ENCODE measurements at places on chromosomes 2 and 18.

DNA sequence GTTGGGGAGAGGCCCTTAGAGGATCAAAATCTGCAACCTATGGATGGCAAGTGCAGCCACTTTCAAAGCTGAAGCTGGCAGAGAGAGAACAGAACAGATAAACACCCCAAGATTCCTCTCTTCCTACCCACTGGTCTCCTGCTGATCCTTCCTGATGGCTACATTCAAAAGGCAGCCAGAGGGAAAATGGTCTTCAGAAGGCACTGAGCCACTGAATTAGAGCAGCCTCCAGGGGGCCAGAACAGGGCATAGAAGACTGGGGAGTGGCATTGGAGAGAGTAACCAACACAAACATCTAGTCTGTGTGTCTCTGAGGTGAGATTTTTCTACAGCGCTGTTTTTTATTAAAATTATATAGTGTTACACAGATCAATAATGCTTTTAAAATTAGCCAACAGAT is 432.6 kb downstream of the PARD3B start:
- DNase-seq, result no peak

- no peak for DNase-seq
Observed at GRCh38 chr2:158828378-158829164, 33.5 kb downstream of the DAPL1 start.

GRCh38 chr2:176024083-176024482 is 22.0 kb upstream of the LNPK start:
- no peak for DNase-seq

GRCh38 chr2:73987109-73987947 is 2.6 kb downstream of the TET3 start:
- DNase-seq, result no peak

DNA sequence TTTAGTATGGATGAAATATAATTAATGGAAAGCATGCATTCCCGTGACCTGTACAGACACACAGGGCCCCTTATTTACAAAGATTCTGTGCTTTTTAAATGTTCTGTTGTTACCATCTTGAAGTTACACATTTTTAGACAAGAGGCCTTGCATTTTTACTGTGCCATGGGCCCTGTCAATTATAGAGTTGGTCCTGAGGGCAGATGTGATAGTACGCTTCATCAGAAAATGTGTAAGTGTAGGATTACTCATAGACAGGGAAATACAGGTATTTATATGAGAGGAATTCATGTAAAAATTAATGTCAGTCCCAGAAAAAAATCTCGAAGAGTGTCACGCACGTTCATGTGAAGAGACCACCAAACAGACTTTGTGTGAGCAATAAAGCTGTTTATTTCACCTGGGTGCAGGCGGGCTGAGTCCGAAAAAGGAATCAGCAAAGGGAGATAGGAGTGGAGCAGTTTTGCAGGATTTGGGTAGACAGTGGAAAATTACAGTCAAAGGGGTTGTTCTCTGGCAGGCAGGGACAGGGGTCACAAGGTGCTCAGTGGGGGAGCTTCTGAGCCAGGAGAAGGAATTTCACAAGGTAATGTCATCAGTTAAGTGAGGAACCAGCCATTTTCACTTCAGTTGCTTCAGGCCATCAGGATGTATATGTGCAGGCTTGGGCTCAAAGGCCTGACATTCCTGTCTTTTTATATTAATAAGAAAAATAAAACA is 12.2 kb upstream of the ALPK2 start:
- DNase-seq, result no peak

GRCh38 chr2:29697715-29698114 is 223.7 kb downstream of the ALK start:
- DNase-seq, result no peak

DNA sequence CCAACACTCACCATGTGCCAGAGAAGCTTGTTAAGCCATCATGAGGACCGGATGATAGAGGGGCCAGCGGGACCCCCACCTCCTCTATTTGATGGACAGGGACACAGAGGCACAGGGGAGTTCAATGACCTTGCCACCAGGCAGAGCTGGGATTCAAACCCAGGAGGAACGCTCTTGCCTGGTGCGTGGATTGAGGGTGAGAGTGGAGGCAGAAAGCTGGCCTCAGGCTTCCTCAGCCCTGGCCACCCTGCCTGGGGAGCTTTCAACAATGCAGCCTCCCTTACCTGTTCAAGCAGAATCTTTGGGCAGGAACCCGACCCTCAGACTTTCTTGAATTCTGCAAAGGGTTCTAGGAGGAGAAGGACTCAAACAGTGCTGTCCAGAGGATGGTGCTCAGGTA is 39.9 kb upstream of the MAL start:
- DNase-seq, result no peak

DNA sequence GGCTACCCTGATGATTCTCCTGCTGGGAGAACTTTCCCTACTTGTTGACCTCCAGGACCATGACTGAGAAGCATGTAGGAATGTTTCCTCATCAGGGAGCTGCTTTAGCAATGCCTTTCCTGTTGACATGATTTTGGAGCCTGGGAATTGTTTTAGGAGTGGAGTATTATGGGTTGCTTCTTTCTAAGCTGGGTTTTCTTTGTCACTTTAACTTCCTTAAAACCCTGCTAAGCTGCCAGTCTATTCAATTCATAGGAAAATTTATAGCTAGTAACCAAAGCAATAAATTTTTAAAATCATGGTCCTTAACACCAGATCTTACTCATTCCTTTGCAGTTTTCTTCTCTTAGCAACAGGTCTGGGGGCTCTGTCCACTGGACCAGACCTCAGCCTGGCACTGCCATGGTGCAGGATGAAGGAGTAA is 125.6 kb upstream of the TACR1 start:
- no peak for DNase-seq

DNA sequence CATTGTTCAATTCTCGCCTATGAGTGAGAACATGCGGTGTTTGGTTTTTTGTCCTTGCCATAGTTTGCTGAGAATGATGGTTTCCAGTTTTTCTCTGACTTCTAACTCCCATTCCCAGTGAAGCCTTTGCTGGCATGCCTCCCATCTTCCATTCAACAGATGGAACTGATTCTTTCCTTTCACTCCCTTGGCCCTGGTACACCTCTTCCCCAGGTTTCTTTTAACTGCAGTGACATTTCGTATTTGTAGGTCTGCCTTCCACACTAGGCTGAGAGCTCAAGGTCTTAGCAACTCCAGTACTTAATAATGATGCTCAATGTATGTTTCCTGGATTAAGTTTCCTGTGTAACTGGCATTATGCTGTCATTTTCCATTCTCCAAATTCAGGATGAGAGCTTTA is 48.5 kb downstream of the GAREM1 start:
- no peak for DNase-seq

- no peak for DNase-seq
Observed at GRCh38 chr18:3660739-3661515, 211.0 kb downstream of the TGIF1 start.

Measured in stimulated activated CD4-positive, alpha-beta T cell treated with anti-CD3 and anti-CD28 coated beads, Interleukin-4, amount 100 ng/mL, for 24 hours (primary cell).